Stimulated activated CD4-positive, alpha-beta T cell treated with anti-CD3 and anti-CD28 coated beads, Interleukin-4, amount 100 ng/mL, for 48 hours (primary cell): ENCODE measurements at places on chromosomes 5 and 9.

GRCh38 chr5:10636363-10637142 is 72.7 kb downstream of the ANKRD33B start:
- no peak for DNase-seq

GRCh38 chr5:71923755-71924154 is 183.5 kb upstream of the MAP1B start:
- DNase-seq: no peak

DNA sequence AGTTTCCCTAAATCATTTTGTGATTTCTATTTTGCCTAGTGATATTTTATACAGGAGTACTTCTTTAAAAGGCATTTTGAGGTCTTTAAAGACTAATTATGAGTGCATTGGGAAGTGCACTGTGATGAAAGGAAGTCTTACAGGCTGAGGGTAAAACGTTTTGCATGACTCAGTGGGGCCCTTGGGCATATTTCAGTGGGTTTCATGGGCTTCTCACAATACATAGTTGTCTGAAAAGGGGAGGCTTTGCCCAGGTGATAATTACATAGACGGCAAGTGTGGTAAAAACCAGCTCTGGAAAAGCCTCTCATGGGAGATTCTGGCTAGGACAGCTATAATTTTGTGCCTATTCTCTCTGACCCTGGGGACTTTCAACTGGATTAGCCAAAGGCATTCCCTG is 387.2 kb downstream of the ARHGEF28 start:
- no peak for DNase-seq

DNA sequence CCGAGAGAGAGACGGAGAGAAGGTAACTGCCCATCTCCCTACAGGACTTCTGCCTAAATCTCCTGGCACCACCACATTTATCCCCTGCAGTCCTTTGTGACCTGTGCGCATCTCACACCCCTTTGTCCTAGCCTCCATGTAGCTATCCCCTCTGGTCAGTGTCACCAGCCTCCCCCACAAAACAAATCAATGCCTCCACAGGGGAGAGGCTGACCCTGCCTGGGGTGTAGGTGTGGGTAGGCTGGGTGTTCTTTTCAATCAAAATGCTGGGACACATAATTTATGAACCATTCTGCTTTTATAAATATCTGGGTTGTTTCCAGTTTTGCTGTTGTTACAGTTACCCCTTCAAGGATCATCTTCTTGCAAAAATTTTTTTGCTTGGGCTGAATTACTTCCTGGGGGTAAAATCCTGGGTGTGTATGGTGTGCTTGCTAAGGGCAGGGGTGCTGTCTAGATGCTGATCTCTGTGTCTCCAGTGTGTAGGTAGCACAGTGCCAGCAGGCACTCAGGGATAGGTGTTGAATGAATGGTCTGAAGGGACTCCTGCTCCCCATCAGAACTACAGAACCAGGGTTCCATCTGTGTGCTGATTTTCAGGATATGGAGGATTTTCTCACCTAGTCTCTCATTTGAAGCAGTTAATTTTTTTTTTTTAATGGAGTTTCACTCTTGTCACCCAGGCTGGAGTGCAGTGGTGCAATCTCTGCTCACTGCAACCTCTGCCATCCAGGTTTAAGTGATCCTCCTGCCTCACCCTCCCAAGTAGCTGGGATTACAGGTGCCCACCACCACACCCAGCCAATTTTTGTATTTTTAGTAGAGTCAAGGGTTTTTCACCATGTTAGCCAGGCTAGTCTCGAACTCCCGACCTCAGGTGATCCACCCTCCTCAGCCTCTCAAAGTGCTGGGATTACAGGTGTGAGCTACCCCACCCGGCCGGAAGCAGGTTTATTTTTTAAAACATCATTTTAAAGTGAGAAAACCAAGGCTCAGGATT is at the start of gene GARIN3:
Gene GARIN3, minus strand, starts transcription at position 51 of the 1,000 bp plus-strand sequence. CDS start 96 bp downstream, outside the sequence.
- no peak for DNase-seq

GRCh38 chr5:36787365-36788093 is 89.0 kb upstream of the NIPBL start:
- DNase-seq: no peak

DNA sequence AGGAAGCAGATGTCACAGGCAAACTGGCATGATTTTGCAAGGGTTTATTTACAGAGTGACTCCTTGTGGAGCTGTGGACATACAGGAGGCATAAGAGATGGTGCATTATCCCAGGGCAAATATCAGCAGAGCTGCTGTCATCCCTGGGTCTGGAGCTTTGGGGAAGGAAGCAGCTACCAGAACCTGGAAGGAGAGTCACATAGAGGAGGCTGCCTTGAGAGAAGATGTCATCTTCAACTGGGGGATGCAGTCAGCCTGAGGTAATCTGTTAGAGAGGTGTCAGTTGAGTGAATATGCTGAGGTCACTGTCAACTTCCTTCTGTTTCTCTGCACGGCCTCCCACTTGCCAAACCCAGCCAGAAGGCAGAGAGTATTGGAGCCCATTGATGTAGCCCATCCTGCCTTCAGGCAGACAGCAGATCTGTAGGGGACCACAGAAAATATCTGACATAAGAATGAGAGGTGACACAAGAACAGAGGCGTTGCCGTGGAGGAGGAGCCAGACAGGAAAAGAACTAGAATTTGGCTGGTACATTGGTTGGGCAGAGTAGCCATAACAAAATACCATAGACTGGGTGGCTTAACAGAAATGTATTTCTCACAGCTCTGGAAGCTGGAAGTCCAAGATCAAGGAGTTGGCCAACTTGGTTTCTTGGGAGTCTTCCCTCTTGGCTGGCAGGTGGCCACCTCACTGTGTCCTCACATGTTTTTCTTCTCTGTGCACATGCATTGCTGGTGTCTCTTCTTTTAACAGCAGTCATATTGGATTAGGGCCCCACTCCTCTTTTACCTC is 102.8 kb downstream of the SNX18 start:
- no peak for DNase-seq

DNA sequence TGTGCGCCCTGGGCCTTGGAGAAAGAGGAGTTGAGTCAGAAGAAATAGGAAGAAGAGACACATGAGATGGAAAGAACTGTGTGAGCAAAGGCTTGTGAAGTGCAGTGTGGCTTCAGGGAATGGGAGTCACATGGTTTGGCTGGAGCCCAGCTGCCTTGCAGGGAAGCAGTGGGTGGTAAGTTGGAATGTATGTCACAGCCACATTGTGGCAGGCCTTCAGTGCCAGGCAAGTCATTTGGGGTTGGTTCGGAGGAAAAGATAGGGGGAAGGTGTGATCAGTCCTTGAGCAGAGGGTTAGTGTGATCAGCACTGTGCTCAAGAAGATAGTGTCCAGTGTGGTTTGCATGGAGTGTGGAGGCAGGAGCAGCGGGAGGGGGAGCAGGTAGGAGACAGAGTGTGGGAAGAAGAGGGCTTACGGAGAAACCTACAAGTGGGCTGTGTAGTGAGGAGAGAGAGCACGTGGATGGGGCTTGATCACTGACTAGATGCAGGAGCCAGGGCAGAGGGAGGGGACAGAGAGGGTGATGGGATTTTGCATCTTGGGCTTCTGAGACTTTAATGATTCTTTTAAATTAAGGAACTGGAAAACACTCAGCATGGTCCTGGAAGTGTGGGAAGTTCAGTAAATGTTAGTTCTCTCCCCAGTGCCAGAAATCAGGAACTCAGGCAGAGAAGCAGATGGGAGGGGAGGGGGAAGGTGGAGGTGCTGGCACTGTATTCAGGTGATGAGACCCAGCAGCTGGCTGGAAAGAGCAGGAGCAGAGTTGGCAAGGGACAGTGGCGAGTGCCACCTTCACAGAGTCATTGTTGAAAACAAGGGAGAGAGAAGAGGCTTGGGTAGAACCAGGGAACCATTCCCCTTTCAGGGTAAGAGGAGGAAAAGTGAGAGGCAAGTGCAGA is 46.6 kb downstream of the ARHGAP26 start:
- no peak for DNase-seq

- DNase-seq: no peak
Measured at GRCh38 chr9:2465921-2466460, 155.6 kb upstream of the VLDLR start.

DNA sequence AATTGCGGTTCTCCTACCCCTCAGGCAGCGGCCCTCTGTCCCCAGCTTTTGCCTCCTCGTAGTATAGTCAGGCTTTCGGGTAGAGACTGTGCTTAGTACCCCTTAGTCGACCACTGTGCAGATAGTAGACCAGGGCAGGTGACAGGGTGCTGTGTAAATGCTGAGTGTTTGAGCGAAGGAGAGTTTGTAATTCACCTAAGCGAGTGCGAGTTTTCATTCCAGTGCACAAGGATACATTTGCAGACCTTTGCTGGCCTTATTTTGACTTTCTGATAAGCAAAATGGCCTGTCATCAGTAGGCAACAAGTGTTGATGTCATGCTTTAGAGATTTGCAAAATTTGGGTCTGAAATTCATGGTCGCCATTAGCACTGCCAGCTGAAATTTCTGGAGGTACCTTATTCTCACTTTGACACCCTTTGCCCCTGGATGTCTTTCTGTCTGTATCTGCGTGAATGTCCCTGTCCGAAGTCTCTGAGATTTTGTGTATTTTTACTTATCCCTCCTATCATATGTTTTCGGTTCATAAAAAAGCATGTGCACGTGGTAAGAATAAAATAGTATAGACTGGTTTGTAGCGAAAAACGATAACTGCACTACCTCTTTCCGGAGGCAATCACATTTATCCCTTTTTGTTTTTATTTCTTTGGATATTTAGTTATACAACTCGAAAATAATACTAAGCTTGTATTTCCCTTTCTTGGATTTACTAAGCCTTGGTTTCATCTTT is 1.9 kb downstream of the LMNB1 start:
- no peak for DNase-seq

DNA sequence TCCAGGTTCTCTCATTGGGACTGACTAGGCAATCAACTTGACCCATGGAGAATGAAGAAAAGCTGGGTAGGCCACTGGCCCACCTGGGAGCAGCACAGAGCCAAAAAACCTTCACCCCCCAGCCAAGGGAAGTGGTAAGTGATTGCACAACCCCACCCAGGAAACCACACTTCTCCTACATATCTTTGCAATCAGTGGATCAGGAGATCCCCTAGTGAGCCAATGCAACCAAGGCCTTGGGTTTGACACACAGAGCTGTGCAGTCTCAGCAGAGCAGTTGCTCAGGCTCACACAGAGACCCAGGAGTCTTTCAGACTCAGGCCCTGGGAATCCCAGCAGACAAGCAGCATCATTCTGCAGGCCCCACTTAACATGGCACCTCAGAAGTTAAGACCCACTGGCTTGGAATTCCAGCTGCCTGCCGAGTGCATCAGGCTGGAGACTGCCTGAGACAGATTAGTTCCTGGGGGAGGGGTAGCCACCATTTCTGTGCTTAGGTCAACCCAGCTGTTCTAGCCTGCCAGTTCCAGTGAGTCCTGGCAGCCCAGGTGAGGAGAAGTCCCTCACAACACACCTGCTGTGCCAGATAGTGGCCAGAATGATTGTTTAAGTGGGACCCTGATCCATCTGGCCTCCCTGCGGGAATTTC is 136.4 kb downstream of the SAXO1 start:
- DNase-seq: no peak
